Germinal center (tissue), 1 donor: ENCODE measurements at places on chromosomes 7 and 10.
A peak's percentile ranks its signal among the peaks of the same experiment; 100 is the strongest.

DNA sequence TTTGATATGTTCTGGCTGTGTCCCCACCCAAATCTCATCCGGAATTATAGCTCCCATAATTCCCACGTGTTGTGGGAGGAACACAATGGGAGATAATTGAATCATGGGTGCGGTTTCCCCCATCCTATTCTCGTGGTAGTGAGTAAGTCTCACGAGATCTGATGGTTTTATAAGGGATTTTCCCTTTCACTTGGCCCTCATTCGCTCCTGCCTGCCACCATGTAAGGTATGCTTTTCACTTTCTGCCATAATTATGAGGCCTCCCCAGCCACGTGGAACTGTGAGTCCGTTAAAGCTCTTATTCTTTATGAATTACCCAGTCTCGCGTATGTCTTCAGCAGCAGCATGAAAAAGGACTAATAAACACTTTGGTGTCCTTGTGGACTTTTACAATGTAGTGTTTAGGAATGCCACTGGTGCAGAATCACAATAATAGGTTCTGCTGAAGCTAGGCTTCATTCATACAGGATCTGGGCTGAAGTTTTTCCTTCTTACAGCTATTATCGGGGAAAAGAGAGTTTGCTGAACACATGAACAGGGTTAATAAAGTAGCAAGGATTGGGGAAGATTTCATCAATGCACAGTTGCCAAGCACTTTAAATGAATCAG is 74.3 kb downstream of the CPED1 start:
- no peak for DNase-seq

DNA sequence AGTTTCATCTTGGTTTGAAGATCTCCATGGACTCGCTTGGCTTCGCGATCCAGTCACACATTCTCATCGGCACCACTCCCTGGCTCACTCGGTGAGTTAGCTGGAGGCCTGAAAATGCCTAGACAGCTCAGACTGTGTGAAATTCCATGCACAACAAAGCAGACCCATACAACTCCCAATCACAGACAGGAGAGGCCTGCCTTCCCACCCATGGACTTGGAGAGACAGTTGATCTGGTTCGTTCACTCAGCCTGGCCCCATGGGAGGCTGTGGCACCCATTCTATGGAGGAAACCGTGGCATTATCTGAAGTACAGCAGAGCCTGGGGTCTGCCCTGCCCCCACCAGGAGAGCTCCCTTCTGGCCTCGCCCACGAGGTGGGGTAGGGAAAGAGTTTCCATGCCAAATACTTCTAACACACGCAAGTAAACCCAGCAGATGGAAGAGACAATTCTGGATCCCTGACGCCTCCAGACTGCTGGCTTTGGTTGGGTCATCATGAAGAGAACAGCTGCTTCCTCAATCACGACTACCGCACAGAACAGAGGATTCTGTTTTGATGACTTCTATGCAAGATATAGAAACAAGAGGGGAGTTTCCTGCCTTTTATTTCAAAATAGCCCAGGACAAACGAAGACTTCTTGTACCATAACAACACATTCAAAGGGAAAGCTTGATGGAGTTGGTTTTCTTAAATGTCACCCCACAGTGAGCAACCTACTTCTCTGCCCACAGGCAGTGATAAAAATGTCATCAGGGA is 15.9 kb downstream of the FAM53B start:
- DNase-seq = peak; percentile 52

DNA sequence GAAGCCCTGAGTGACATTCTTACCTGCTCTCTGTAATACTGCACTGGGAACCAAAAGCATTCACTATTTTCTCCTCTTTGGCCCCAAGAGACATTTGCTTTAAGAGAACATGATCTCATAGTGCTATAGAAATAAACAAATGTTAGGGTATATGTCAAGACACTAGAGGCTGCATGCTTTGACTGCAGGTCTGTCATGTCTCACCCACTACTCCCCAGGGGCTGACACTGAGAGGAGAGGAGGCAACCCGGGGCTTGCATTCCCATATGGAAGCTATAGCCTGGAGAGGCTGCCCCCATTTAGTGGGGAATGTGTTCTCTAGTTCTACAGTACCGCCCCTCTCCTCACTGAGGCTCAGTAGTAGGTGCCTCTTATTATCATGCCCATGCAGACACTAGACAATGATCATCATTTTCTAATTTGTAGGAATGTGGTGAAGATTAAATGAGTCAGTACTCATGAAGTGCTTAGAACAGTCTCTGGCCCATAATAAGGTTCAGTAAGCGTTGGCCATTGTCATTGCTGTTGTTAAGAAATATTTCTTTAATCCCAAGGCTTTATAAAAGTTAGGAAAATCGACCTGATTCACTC is 4.9 kb upstream of the SLF2 start:
- DNase-seq = no peak

DNA sequence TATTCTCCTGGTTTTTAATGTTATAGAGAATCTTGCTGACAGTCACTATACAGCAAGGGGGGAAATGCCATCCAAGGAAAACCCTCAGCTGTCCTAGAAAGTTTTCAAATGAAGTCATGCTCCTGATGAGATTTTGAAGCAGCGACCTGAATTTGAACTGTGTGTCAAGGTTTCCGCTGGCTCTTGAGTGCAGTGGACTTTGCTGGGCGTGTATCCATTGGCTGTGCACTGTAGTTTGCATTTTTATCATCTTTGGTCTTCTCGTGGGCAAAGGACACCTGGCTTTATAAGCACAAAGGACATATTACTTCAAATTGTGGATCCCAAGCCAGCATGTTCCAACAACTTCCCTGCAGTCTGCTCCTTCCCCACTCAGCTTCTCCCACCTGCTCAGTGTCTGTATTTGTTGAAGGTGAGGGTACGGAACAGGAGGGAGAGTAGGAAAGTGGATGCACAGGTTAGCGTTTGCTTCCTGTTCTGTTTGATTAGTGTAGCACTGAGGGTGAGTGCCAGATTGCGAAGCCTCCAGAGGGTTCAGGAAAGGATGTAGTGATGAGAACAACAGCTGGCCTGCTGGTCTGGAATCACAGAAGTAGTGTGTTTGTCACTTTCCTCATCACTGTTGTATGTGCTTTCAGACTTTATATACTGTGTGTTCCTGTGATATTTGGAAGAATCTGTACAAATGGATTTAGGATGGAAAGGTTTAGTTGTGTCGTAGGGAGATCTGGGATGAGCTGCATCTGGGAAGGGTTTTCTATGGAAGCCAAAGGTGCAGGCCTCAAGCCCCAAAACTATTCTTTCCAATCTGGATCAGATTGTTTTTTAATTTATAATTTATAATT is 204.8 kb downstream of the BMPER start:
- DNase-seq = no peak

DNA sequence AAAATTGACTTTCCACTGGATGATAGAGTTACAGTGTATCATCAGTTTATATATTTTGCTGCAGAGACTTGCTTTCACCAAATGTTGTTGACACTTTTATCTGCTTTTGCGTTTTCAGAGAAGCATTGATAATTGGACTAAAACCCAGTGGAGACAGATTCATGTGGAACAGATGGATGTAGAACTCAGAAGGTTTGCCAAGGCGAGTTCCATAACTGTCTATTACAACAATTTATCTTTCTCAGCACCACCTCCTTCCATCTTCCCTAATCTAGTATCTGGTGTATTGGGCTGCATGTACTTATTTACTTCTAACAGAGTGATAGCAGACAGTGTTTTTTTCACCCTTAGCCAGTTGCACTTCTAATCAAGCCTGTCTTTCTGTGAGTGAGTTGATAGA is 73.3 kb downstream of the DNAH11 start:
- DNase-seq = no peak

GRCh38 chr7:141460781-141461715 is 90.2 kb upstream of the AGK start:
- DNase-seq = no peak

GRCh38 chr10:62491597-62491996 is 117.4 kb downstream of the ZNF365 start:
- DNase-seq = no peak

GRCh38 chr7:128726059-128726736 is 13.0 kb upstream of the CALU start:
- DNase-seq = no peak

GRCh38 chr7:17099083-17099973 is 199.1 kb upstream of the AHR start:
- DNase-seq = no peak

- DNase-seq = no peak
Observed at GRCh38 chr7:30986331-30986730, 22.6 kb downstream of the GHRHR start.

DNA sequence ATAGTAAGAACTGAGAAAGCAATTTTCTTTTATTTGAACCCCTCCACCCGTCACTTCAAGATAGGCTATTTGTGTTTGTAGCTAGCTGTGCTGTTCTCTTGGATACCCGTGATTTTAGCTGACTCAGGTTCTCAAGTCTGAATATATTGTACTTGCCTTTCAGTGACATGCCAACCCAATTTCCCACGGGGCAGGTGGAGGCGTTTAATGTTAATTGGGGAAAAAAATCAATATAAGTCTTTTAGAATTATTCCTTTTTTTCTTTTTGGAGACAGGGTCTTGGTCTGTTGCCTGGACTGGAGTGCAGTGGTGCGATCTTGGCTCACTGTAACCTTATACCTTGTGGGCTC is 36.4 kb downstream of the ZRANB1 start:
- no peak for DNase-seq

DNA sequence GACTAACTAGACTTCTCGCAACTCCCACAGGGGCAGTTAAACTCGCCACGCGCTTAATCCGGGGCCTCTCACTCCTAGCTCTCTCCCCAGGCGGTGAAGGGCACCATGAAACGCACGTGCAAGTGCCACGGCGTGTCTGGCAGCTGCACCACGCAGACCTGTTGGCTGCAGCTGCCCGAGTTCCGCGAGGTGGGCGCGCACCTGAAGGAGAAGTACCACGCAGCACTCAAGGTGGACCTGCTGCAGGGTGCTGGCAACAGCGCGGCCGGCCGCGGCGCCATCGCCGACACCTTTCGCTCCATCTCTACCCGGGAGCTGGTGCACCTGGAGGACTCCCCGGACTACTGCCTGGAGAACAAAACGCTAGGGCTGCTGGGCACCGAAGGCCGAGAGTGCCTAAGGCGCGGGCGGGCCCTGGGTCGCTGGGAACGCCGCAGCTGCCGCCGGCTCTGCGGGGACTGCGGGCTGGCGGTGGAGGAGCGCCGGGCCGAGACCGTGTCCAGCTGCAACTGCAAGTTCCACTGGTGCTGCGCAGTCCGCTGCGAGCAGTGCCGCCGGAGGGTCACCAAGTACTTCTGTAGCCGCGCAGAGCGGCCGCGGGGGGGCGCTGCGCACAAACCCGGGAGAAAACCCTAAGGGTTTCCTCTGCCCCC is 19.5 kb downstream of the WNT8B start:
- peak; percentile 63 for DNase-seq

- DNase-seq = no peak
Observed at GRCh38 chr10:128642023-128642422, 515.8 kb upstream of the MKI67 start.

DNA sequence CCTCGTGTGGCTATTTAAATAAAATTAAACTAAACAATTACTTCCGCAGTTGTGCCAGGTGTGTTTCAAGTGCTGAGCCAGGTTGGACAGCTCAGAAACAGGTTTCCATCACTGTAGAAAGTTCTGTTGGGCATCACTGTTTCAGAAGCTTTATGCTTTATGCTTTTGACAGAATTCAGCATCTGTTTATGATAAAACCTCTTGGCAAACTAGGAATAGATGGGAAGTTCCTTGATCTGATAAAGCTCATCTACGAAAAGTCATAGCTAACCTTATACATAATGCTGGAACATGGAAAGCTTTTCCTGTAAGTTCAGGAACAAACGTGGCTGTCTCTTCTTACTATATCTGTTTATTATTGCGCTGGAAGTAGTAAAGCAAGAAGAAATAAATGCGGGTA is 143.4 kb downstream of the DOCK1 start:
- DNase-seq = no peak

DNA sequence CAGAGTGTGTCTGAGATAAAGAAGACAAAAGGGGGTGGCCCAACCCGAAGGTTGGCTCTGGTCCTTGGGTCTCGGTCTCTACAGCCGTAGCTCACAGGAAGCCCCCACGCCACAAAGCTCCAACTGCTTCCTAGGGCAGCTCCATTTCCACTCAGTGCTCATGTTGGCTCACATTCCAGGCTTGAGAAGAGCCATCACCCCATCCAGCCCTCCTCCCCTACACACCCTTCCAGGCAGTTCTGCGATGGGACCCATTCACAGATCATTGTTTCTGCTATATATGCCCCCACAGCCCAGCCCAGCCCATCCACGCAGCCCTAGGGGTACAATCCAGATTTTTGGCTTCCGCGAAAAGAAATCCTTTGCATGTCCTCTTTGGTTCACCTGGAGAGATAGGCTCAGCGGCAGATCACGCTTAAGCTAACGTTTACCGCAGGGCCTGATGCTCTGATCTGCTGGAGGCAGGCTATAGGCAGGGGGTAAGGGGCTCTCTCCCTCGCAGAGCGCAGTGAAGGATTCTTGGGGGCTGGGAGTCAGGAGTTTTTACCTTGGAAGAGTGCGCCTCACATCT is 6.2 kb upstream of the HOXA11 start:
- no peak for DNase-seq

GRCh38 chr7:22549051-22549450 is 49.1 kb upstream of the STEAP1B start:
- no peak for DNase-seq

- peak; percentile 68 for DNase-seq
Observed at GRCh38 chr7:5699467-5700384, 81.7 kb downstream of the RNF216 start.

- DNase-seq = peak; percentile 33
Observed at GRCh38 chr7:2405601-2406345, 2.4 kb downstream of the CHST12 start.

DNA sequence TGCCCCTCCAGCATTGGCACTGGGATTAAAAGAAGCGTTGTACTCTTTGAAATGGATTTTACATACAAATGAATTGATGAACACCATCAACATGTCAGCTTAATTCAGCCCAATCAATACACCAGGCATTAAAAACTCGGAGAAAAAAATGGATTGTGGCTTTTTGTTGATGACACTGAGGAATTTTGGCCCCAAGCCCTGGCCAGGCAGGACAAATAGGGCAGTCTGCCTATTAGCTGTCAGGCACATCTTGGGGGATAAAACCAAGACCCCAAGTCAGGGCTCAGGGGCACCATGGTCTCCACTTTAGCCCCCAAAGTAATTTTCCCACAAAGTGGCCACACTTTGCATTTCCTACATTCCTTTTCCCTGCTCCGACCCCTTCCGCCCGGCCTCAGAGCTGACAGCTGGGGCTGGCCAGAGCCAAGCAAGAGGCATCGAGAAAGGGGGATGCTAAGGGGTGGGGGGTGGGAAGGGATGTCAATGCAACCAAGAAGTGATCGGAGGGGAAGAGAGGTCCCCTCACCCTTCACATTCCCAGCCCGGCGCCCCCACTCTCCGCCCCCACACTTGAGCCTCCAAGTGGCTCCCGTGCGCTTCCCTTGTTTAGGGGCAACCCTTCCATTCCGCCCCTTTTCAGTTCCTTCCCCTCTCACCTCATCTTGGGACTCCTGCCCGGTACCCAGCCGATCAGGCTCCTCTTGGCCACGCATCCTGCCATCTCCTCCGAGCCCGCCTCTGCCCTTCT is 711 bp downstream of the HIP1 start:
- no peak for DNase-seq

GRCh38 chr10:60323162-60323561 is 66.5 kb downstream of the ANK3 start:
- no peak for DNase-seq
